ENCODE measurements at places on chromosomes 2 and 18.
A peak's percentile ranks its signal among the peaks of the same experiment; 100 is the strongest.

- H3K36me3 ChIP-seq = peaks cover 6% of the 10 kb centered on the region
- no peaks in the 10 kb centered on the region for H3K27me3 ChIP-seq
Measured at GRCh38 chr2:233532971-233533370, 33.6 kb downstream of the USP40 start.

GRCh38 chr2:105997711-105998110 is 196.4 kb downstream of the UXS1 start:
- no peaks in the 10 kb centered on the region for H3K36me3 ChIP-seq
- no peaks in the 10 kb centered on the region for H3K4me1 ChIP-seq
- DNase-seq = no peak
- H3K27me3 ChIP-seq = no peaks in the 10 kb centered on the region

DNA sequence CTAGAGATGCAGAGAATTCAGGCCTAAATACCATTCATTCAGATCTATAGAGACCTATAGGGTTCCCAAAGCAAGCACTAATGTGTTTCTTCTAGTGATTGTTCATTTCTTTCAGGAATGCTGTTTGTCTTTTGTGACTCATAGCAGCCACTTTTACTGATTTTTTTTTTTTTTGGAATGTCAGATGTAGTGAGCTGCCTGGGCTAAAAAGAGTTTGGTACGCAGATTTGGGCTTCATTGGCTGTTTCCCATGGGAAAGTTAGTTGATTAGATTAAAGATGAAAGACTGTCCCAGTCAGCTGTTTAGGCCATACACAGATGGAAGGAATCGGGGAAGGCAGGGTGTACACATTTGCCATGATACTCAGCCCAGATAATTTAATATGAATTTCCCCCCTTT is 87.6 kb downstream of the CDC42EP3 start:
- DNase-seq = no peak
- no peaks in the 10 kb centered on the region for H3K4me1 ChIP-seq
- no peaks in the 10 kb centered on the region for H3K36me3 ChIP-seq
- H3K27me3 ChIP-seq = no peaks in the 10 kb centered on the region

DNA sequence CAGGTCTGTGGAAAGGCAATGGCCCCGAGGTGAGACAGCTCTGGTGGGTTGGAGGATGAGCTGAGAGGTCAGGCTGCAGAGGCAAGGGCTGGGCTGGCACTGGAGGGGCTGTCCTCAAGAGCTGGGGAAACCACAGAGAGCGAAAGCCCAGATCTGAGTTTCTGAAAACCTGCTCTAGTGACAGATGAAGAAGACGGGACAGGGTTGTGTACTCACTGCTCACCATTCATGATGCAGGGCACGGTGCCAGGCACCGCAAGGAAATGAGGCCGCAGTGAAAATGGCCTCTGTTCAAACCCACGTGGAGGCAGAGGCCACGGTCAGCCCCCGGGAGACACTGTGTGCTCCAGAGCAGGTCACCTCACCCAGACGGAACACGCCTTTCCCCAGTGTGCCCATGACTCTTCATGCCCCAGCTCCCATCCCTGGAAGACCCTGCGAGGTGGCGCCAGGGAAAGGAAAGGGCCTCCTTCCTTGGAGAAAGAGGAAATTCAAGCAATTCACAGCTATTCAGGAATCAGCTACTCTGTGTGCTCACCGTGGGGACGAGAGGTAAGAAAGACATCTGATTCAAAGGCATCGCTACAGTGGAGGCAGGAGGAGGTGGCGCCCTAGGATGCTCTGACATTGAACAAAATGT is 24.3 kb upstream of the ID2 start:
- no peak overlapping the region for H3K27ac ChIP-seq
- H3K4me3 ChIP-seq = no peak overlapping the region
- DNase-seq = no peak
- no peaks in the 10 kb centered on the region for H3K36me3 ChIP-seq

- H3K27me3 ChIP-seq = no peaks in the 10 kb centered on the region
- no peaks in the 10 kb centered on the region for H3K36me3 ChIP-seq
- DNase-seq = peak; percentile 45
- H3K4me3 ChIP-seq = no peak overlapping the region
- H3K27ac ChIP-seq = peak overlapping the region; percentile 60
Measured at GRCh38 chr2:234679741-234680687, 183.1 kb upstream of the ARL4C start.

GRCh38 chr2:70733646-70734180 is 34.3 kb downstream of the ADD2 start:
- no peaks in the 10 kb centered on the region for H3K4me1 ChIP-seq
- DNase-seq = no peak
- no peaks in the 10 kb centered on the region for H3K36me3 ChIP-seq
- peaks cover 18% of the 10 kb centered on the region for H3K27me3 ChIP-seq
- H3K4me3 ChIP-seq = no peak overlapping the region
- no peak overlapping the region for H3K27ac ChIP-seq

DNA sequence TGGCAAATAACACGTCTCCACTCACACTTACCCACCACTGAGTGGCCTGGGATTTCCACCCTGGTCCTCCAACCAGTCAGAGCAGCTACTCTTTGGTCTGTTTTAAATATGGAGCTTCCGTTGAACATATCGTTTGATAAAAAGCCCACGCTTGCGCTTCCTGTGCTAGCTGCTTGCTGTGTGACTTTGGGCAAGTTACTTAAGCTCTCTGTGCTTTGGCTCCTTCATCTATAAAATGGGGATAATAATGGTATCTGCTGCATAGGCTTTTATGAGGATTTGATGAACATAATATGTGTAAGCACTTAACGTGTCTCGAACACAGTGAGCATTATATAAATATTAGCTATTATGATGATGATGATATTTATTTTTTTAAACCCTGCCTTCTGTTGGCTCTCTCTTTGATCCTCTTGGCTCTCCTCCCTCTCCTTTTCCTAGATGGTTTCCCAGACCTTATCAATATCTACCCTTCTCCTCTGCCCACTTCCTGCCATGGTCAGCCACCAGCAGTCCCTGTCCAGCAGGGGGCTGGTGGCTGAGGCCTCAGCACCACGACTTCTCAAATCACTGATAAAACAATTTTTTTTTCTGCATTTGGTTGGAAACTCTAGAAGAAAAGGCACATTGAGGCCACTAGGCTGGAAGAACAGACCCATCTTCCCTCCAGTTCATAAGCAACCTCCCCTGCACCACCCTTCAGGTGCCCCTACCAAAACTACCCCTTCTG is 191.9 kb downstream of the LOXHD1 start:
- no peaks in the 10 kb centered on the region for H3K27me3 ChIP-seq
- no peaks in the 10 kb centered on the region for H3K4me1 ChIP-seq
- no peak overlapping the region for H3K27ac ChIP-seq
- H3K36me3 ChIP-seq = no peaks in the 10 kb centered on the region
- H3K4me3 ChIP-seq = no peak overlapping the region

GRCh38 chr2:37011130-37011529 is 44.8 kb upstream of the STRN start:
- H3K4me1 ChIP-seq = peaks cover 9% of the 10 kb centered on the region
- H3K27me3 ChIP-seq = no peaks in the 10 kb centered on the region
- H3K36me3 ChIP-seq = peaks cover 44% of the 10 kb centered on the region

- no peak overlapping the region for H3K4me3 ChIP-seq
- no peak overlapping the region for H3K27ac ChIP-seq
- no peak for DNase-seq
- peaks cover 13% of the 10 kb centered on the region for H3K4me1 ChIP-seq
Measured at GRCh38 chr2:133721118-133721517, 152.9 kb upstream of the NCKAP5 start.

All from heart right ventricle (tissue), 16 donors.